Fibroblast of skin of left biceps (primary cell): ENCODE measurements at places on chromosomes 1 and 21.

GRCh38 chr1:198499588-198499987 lies 40.9 kb downstream of the ATP6V1G3 start:
- DNase-seq, result peak; percentile 76

- peak; percentile 10 for DNase-seq
Measured at GRCh38 chr1:187928288-187928687, 1099.5 kb downstream of the PLA2G4A start.

DNA sequence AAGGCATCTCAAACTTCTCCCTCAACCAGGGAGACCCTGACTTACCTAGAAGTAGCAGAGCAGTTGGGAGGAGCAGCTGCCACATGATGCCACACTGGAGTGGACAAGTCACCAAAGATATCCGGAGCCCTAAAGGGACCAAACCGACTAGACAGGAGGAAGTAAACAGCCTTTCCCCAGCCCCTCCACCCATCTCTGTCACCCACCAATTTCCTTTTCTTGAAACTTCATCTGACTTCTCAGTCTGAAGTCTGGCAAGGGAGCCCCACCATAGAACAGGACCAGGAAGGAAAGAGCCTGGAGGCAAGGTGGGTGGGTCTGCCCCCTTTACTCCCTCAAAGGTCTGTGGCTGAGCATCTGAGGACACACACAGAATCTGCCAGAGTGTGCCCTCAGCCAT lies at the start of gene FCGR3A:
Gene FCGR3A (minus strand): TSS at position 167 of the 400 bp plus-strand sequence. CDS start 82 bp downstream, at position 85.
- no peak for DNase-seq

- DNase-seq, result peak; percentile 79
Measured at GRCh38 chr1:78303620-78304019, 187.2 kb upstream of the PTGFR start.

- DNase-seq, result no peak
Measured at GRCh38 chr1:60591583-60591982, 490.8 kb upstream of the NFIA start.
